ENCODE measurements at places on chromosomes 11 and 22.

DNA sequence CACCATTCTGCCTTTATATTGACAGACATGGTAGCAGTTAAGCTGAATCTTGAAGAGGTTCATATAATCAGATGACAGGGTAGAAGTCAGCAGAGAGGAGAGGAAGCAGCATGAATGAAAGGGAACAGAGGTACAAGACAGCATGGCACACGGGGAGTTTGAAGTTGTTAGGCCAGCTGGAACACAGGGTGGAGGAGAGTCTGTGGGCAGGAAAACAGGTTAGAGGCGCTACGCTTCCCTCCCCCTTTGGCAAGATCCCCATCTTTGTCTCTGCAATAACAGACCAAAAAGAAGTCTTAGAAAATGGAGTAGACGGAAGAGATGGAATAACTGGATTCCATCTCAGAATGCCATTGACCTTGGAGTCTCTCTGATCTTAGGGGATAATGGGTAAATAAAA is 20.0 kb upstream of the NDUFC2 start:
- DNase-seq, result no peak

- no peak for DNase-seq
Observed at GRCh38 chr11:125175166-125175565, 10.6 kb downstream of the PKNOX2 start.

DNA sequence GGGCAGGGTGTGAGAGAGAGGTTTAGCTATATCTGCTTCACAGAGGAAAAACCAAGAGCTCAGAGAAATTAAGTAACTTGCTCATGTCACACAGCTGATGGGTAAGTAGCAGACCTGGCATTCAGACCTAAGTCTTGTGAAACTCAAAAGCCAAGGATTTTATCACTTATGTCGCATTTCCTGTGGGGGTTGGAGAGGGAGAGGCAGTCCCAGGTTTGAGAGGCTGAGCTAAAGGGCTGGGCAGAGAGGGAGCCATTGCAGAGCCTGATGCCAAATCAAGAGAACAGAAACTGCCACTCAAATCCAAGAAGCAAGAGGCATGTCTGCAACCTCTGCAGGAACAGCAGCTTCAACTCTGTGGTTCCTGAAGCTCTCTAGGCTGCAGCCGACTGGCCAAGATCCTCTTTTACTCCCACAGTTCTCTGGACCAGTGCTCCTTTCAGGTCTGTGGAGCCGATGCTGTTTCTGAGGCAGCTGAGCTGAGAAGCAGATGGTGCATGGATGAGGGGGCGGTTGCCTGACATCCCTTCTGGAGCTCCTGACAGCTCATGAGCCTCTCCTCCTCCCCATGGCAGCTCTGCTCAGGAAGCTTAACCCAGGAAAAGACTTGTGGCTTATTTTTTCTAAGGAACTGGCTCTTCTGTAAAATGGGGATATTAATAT is 47.6 kb upstream of the NAV2 start:
- peak; percentile 27 for DNase-seq

GRCh38 chr22:27105142-27106025 is 448.0 kb downstream of the MIAT start:
- peak; percentile 83 for DNase-seq

DNA sequence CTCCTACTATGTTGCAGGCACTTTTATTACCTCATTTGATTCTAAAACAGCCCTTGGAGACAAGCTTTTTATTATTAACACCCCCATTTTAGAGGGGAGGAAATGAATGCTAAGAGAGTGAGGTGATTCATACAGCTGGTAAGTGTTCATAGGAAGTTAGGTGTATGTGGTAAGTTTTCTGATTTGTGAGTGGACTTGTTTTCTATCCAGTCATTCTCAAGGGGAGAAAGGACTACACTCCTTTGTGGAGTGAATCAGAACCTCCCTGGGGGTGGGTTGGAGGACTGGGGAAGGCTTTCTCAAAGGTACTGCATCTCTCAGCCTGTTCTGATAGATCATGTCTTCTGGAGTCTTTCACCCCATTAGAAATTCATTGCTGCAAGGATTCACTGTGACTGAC is 23.5 kb downstream of the PKNOX2 start:
- no peak for DNase-seq

DNA sequence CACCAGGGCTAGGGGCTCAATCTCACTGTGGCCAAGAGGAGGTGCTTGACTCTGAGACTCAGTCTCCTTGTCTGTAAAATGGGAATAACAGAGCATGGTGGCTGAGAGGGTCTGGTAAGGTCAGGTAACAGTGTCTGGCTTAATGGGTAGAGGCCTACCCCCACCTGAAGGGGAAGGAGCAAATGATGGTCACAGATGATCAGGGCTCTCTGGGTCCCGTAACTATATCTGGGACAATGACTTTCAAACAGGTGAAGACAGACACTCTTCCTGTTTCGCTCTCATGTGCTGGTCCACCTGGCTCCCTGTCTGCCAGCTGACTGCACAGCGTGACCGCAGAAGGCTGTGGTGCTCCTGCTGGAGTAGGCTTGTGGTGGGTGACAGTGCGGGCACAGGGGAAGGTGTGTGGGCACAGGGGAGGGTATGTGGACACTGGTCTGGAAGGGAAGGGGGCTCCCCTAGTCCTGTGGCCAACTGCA is 4.0 kb downstream of the A4GALT start:
- DNase-seq, result no peak

GRCh38 chr11:96152623-96153022 is 190.4 kb downstream of the MAML2 start:
- DNase-seq, result no peak

GRCh38 chr11:1888347-1888753 is 3.3 kb downstream of the PRR33 start:
- no peak for DNase-seq

GRCh38 chr11:35893796-35894475 is 49.9 kb upstream of the LDLRAD3 start:
- no peak for DNase-seq

GRCh38 chr22:47307822-47308221 is 545.4 kb downstream of the TBC1D22A start:
- no peak for DNase-seq

- peak; percentile 95 for DNase-seq
Observed at GRCh38 chr11:120546312-120547205, 35.0 kb downstream of the GRIK4 start.

DNA sequence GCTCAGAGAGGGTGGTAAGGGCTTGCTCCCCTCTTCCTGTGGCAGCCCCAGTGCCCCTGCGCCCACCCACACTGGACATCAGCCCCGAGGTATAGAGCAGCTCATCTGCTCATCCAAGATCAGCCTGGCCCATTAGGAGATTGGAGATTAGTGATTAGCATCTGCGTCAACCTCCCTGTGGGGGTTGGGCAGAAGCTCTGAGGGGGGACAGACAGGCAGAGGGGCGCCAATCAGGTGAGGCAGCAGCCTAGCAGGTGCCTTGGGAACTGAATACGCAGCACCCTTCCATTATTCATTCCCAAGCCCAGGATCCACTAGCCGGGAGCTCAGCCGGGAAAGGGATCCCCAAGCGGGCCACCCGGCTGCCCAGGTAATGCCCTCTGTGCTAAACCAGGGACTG is 11.0 kb downstream of the SMTN start:
- DNase-seq, result no peak

DNA sequence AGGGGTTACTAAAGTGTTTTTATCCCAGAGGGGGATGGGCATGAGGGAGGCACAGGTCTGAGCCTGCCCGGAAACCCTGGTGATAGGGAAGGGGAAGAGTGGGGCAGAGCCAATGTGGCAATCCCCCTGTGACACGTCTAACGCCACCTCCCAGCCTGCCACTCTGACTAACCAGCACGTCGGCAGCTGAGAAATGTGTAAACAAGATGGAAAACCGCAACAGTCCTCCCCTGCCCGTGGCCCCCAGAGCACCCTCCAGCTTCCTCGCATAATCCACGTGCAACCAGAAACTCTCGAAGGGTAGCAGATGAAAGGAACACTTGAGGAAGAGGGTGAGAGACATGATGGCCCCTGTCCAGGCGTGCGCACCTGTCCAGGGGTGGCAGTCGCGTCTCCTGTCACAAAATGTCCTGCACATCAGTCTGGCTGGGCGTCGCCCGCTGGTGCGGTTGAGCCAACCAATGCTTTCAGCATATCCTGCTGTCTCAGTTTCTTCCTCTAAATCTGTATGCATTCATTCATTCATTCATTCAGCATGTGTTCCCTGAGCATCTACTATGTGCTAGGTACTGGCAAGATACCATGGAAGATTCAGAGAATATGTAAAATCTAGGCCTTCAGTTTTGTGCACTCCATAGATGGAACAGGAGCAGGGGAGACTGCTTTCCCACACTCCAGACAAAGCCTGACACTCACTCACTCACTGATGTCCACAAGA is 4.5 kb downstream of the TMPRSS4 start:
- DNase-seq, result no peak

DNA sequence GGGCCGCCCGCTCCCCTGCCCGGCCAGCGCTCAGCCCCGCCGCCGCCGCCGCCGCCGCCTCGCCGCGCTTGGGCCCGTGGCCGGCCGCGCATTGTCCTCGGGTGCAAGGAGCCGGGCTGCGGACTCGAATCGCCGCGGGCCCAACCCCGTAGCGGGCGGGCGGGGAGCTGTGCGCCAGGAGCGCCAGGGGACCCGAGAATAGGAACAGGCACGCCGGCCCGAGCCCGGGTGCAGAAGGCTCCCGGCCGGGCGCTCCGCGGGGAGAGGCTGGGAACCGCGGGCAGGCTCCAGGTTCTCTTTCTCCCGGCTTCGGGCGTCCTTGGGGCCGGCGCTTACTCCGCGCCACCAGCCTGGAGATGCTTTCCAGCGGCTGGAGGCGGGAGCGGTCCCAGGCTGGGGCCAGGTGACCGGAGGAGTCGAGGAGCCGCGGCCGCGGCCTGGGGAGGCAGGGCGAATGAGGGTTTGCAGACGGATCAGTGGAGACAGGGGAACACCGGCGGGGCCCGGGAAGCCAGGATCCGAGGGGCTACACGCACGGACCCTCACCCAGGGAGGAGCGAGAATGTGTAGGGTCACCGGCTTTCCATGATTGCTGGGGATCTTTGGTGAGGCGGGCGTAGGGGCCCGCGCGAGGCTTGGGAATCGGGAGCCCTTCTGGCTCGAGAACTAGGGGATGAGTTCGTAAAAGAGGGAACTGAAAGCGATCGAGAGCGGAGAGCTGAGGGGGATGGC is 726 bp downstream of the PKNOX2 start:
- DNase-seq, result no peak

DNA sequence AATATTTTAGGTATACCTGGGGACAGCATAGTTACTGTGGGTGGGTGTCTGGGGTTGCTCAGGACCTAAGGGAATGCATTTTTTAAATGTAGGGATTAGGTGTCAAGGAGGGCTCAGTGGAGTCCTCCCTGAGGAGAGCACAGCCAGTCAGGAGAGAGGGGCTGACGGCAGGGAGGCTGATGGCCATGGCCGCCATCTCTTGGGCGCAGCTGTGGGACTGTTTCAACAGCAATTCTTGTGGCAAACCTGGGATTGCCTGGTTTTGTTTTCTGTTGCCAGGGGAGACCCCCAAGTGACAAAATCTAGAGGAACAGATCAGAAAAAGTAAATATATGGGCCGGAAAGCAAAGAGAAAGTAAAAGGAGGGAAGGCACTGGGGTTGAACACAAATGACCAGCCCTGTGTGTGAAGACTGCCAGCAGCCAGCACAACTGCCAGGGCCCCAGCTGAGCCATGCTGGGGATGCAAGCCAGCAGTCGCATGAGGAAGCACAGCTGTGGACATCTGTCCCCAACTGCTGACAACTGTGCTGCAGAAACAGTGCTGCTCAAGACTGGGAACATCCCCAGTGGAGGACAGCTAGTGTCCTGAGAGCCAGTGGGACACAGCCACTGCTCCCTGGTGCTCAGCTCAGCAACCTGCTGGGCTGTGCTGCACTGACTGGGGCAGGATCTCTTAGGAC is 10.5 kb downstream of the MIF start:
- DNase-seq, result no peak

DNA sequence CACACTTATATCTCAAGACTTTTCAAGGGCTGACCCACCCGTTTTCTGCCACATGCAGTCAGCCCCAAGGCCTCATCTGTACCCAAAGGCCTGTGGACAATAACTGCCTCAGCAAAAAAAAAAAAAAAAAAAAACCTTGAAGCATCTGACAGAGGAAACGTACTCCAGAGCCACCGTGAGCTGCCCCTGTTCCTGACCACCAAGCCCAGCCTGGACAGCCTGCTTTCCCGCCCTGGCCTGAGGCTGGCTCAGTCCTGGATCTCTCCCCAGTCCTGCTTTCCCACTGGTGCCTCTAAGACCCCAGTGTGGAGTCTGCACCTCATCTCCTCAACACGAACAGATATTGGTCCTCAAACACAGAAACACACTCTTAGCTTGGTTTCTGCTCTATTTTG is 66.5 kb downstream of the SLC35F2 start:
- no peak for DNase-seq

- no peak for DNase-seq
Observed at GRCh38 chr22:50326225-50326955, 422 bp downstream of the DENND6B start.

- DNase-seq, result no peak
Observed at GRCh38 chr11:96061069-96061468, 137.2 kb upstream of the MTMR2 start.

DNA sequence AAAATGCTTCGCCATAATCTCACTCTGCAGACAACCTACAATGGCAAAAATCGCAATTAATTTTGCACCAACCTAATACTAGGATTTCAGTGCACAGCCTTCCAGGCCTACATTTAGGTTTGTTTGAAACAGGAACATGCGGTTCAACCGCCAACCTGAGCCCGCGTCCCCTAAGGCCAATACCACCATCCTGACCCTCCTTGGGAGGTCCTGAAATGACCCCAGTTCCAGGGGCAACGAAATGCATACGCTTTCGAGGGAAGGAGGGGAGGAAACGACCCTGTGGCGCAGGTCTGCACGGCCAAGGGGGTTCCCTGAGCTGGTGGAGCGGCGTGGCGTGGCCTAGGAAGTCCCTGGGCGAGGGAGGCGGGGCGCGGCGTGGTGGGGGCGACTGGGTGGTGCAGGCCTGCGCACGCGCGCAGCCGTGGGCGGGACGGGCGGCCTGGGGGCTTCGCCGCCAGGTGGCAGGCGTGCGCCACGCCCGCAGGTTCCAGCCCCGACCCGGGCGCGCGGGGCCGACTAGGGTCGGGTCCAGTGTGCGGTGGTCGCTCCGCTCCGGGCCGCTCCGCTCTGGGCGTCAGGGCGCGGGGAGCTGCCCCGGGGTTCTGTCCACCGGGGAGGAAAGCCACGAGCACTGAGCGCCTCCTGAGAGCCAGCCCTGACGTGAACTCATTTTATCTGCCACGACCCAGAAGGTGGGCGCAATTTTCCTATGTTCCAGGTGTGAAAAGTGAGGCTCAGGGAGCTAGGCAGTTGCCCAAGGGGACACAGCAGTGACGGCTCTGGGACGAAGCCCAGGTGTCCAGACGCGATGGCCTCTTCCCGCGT is 94.1 kb downstream of the SWAP70 start:
- peak; percentile 52 for DNase-seq

GRCh38 chr11:60175860-60176275 is 7.0 kb downstream of the MS4A6A start:
- DNase-seq, result no peak

DNA sequence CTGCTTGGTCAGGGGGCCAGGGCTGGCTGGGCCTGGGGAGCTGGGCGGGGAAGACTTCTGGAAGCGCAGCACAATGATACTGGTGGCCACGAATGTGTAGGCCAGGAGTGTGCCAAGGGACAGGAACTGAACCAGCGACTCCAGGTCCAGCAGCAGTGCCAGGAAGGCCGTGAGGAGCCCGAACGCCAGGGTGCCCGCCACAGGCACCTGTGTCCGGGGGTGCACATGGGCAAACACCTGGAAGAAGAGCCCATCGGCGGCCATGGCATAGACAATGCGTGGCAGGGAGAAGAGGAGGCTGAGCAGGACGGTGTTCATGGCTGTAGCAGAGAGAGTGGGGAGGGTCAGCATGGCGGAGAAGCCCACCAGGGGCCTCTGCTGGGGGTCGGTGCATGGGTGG is 2.3 kb downstream of the SLC7A4 start:
- DNase-seq, result no peak

Measured in HFFc6 (cell line).